ENCODE measurements at places on chromosomes 16 and 17. TPM values are rescaled to one million over a fixed set of nuclear protein-coding genes. Genes with fewer than 3 reads are reported as not detected.

HOXB6 gene
- 0.68 TPM for total RNA-seq

KRT17 gene
- not detected for total RNA-seq

DLX4 gene
- 0.28 TPM for total RNA-seq

ICAM2 gene
- 122 TPM for total RNA-seq

DRC3 gene
- not detected for total RNA-seq

HSD17B1 gene
- total RNA-seq = 0.76 TPM

KRTAP9-2 gene
- total RNA-seq = not detected

PLK1 gene
- 102 TPM for total RNA-seq

GFER gene
- 29.1 TPM for total RNA-seq

CFAP97D1 gene
- total RNA-seq = not detected

ARHGAP23 gene
- total RNA-seq = 0.81 TPM

CLEC18B gene
- not detected for total RNA-seq

FNDC8 gene
- not detected for total RNA-seq

SLC43A2 gene
- 0.73 TPM for total RNA-seq

DHX40 gene
- total RNA-seq = 20.0 TPM

TBC1D28 gene
- total RNA-seq = not detected

KRT40 gene
- not detected for total RNA-seq

KIFC3 gene
- total RNA-seq = not detected

SLFN12L gene
- 103 TPM for total RNA-seq

ABCA9 gene
- not detected for total RNA-seq

CHST5 gene
- not detected for total RNA-seq

SHISA6 gene
- total RNA-seq = not detected

TBC1D3B gene
- 6.8 TPM for total RNA-seq

ACSM2A gene
- total RNA-seq = not detected

CD79B gene
- 50.2 TPM for total RNA-seq

TVP23A gene
- total RNA-seq = not detected

NEUROD2 gene
- total RNA-seq = not detected

TPSG1 gene
- total RNA-seq = not detected

INCA1 gene
- total RNA-seq = not detected

SEPTIN12 gene
- total RNA-seq = not detected

RANBP10 gene
- total RNA-seq = 24.3 TPM

G6PC1 gene
- not detected for total RNA-seq

LPCAT2 gene
- total RNA-seq = 1.6 TPM

NTN1 gene
- total RNA-seq = not detected

EFNB3 gene
- total RNA-seq = not detected

SUMO2 gene
- total RNA-seq = 559 TPM

CDRT4 gene
- total RNA-seq = 5.1 TPM

AXIN1 gene
- 25.7 TPM for total RNA-seq

ECI1 gene
- 44.8 TPM for total RNA-seq

AKTIP gene
- 57.0 TPM for total RNA-seq

CX3CL1 gene
- total RNA-seq = not detected

CCL16 gene
- total RNA-seq = not detected

KRTAP2-2 gene
- total RNA-seq = not detected

ZP2 gene
- 0.20 TPM for total RNA-seq

PMP22 gene
- total RNA-seq = not detected

SPNS1 gene
- total RNA-seq = 24.7 TPM

AOC2 gene
- total RNA-seq = 1.1 TPM

NXN gene
- total RNA-seq = 0.30 TPM

PRAC2 gene
- total RNA-seq = not detected

Measured in activated CD4-positive, alpha-beta memory T cell treated with anti-CD3 and anti-CD28 coated beads, Interleukin-2, amount 10 ng/mL, durations not matched to agents 7 days and 5 days (primary cell).